ENCODE measurements at places on chromosomes 16 and 17. TPM values are rescaled to one million over a fixed set of nuclear protein-coding genes. Genes with fewer than 3 reads are reported as not detected.

GRCh38 chr17:11240841-11241610, at the start of gene SHISA6:
SHISA6 (plus strand) TSS chr17:11241213.
- H3K27me3 ChIP-seq, result no peaks in the 10 kb centered on the region
- H3K4me1 ChIP-seq, result no peaks in the 10 kb centered on the region
- DNase-seq, result no peak
- no peaks in the 10 kb centered on the region for H3K36me3 ChIP-seq
- H3K4me3 ChIP-seq, result peak within 1 kb of the TSS; percentile 35

GALNS gene
- total RNA-seq, result 7.2 TPM

DNA sequence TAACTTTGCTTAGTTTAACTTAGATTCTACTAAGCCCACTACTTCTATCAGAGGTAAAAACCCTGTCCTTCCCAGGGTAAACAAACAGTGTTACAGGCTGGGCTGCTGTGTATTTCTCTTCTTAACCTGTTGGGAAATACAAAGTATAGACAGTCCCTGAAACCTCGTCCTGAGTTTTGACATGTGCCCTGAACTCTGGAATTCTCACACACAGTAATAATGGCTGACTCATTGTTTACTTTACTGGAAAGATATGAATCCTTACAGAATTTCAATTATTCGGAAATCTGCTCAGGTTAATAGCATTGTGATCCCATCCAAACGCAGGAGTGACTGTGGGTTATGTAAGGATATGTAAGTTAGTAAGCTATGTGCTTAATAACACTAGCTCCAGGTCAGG, 199.1 kb downstream of the TMEM114 start:
- H3K27me3 ChIP-seq, result no peaks in the 10 kb centered on the region
- no peak for DNase-seq
- no peak overlapping the region for H3K27ac ChIP-seq
- peaks cover 8% of the 10 kb centered on the region for H3K4me1 ChIP-seq
- H3K4me3 ChIP-seq, result no peak overlapping the region

DNA sequence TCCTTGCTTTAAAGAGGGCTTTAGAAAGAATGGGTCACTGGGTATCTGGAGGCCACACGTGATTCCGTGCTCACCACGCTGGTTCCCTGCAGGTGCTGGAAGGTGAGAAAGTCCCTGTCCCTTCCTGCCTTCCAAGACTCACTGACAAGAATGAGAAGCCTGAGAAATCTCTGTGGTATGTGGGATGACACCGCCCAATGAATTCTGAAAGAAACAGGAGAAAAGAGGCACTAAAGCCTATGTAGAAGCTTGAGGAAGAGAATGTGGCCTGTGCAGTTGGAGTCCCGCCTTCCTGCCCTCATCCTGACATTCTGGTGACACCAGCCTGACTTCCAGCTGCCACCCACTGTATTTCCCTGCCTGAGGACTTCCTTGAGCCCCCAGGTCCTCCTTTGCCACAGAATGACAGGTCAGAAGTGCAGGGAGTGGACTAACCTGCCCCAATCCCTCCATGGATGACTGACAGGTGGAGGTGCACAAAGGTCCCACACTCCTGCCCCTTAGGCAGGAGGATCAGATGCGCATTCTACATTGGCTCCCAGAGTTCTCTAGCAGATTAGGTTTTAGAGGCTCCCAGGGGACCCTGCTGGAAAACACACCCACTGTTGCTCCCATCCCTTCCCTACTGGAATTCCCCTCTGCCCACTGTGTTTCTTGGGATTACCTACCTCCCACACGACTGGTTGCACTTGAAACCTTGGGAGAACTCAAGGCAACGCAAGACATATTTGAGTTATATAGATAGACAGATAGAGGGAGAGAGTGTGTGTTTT, 38.6 kb upstream of the TENT4B start:
- no peaks in the 10 kb centered on the region for H3K4me1 ChIP-seq
- H3K36me3 ChIP-seq, result no peaks in the 10 kb centered on the region
- no peak for DNase-seq
- no peaks in the 10 kb centered on the region for H3K27me3 ChIP-seq

GAS2L2 gene
- 0.08 TPM for total RNA-seq

TBC1D3G gene
- total RNA-seq, result not detected
